ENCODE measurements at places on chromosomes 2 and 18.

GRCh38 chr2:1594123-1594372, 150.3 kb downstream of the PXDN start:
- no peak for DNase-seq

- DNase-seq: no peak
Observed at GRCh38 chr2:115183144-115183543, 740.7 kb downstream of the DPP10 start.

DNA sequence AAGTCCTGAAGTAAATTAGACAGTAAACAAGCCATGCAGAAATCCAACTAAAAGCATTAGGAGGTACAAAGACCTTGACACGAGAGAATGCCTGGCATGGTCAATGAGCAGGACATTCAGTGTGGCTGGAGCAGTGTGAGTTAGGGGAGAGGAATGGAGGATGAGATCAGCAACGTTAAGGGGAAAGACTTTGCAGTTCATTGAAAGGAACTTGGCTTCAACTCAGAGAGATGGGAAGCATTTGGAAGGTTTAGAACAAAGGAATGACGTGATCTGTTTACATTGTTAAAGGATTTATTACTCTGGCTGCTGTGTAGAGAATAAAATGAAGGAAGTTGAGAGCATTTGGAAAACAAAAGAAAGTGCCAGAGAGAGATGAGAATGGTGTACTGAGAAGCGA, 621.3 kb downstream of the XIRP2 start:
- no peak for DNase-seq

- no peak for DNase-seq
Observed at GRCh38 chr2:16767789-16768476, 102.3 kb upstream of the CYRIA start.

Measured in cortex of kidney (tissue), 1 donor.